ENCODE measurements at places on chromosomes 13 and 19. TPM values are rescaled to one million over a fixed set of nuclear protein-coding genes. Genes with fewer than 3 reads are reported as not detected.

Gene CFAP97D2
- not detected for total RNA-seq

Gene GRIN2D
- 0.17 TPM for total RNA-seq

Gene RASL11A
- total RNA-seq = 59.2 TPM

Gene ZNF534
- total RNA-seq = 0.17 TPM

Gene HIF3A
- total RNA-seq = 1.3 TPM

Gene MAST1
- total RNA-seq = 0.95 TPM

Gene LRRC63
- total RNA-seq = under 0.01 TPM

Gene ZNF805
- total RNA-seq = 29.2 TPM

Gene LEUTX
- total RNA-seq = not detected

Gene C13orf42
- total RNA-seq = not detected

Gene ONECUT3
- not detected for total RNA-seq

Gene ZNF823
- total RNA-seq = 2.8 TPM

Gene C5AR2
- 0.16 TPM for total RNA-seq

Gene IL11
- 0.94 TPM for total RNA-seq

Gene GIPC1
- 90.6 TPM for total RNA-seq

Gene PLVAP
- total RNA-seq = not detected

Gene ANKRD24
- total RNA-seq = 4.4 TPM

Gene CEACAM5
- total RNA-seq = not detected

Gene TMIGD2
- not detected for total RNA-seq

Gene MTUS2
- 0.17 TPM for total RNA-seq

Gene KLF16
- total RNA-seq = 2.5 TPM

Gene ETHE1
- 93.0 TPM for total RNA-seq

Gene KANK3
- 0.16 TPM for total RNA-seq

Gene FFAR3
- not detected for total RNA-seq

Gene KIR3DL2
- total RNA-seq = not detected

Gene CD209
- total RNA-seq = not detected

Gene UBE2L5
- total RNA-seq = not detected

Gene SIGLEC9
- total RNA-seq = not detected

Gene DPF1
- 0.63 TPM for total RNA-seq

Gene LILRA2
- not detected for total RNA-seq

Gene FUT6
- 0.16 TPM for total RNA-seq

Gene ZNF415
- 14.8 TPM for total RNA-seq

Gene SMIM7
- 57.1 TPM for total RNA-seq

Gene LPAR6
- 7.9 TPM for total RNA-seq

Gene F10
- 38.1 TPM for total RNA-seq

Gene ANGPTL8
- not detected for total RNA-seq

Gene EXOSC5
- total RNA-seq = 7.9 TPM

Gene KCNJ14
- total RNA-seq = 0.26 TPM

Gene TEAD2
- total RNA-seq = 18.5 TPM

Gene NAPSA
- total RNA-seq = 0.16 TPM

Gene IL27RA
- total RNA-seq = 1.6 TPM

Gene ZNF536
- total RNA-seq = 0.09 TPM

Gene PSG5
- 3.8 TPM for total RNA-seq

Gene PSG11
- not detected for total RNA-seq

Gene STK11
- total RNA-seq = 98.7 TPM

Gene NDUFA7
- total RNA-seq = 26.0 TPM

Data from bronchial smooth muscle cell (primary cell).